Fibroblast of villous mesenchyme (primary cell): ENCODE measurements at places on chromosomes 4 and X. TPM values are rescaled to one million over a fixed set of nuclear protein-coding genes. Genes with fewer than 3 reads are reported as not detected.

The EGF gene
- 1.9 and 6.5 TPM in 2 replicates for total RNA-seq

The AASDH gene
- 12.2 and 25.5 TPM in 2 replicates for total RNA-seq

The NPY5R gene
- total RNA-seq, result 0.32 and 0.43 TPM in 2 replicates

The SHROOM3 gene
- total RNA-seq, result 27.6 and 40.9 TPM in 2 replicates

The CYLC1 gene
- not detected in 2 replicates for total RNA-seq

The USP27X gene
- total RNA-seq, result 2.6 TPM in 2 replicates

The MORC4 gene
- total RNA-seq, result 30.6 and 33.7 TPM in 2 replicates

The CXCL3 gene
- total RNA-seq, result 0.32 and 3.0 TPM in 2 replicates

The ZNF81 gene
- 6.8 and 9.1 TPM in 2 replicates for total RNA-seq

The TLR2 gene
- total RNA-seq, result under 0.01 and 0.32 TPM in 2 replicates

The PAGE2 gene
- not detected in 2 replicates for total RNA-seq

The GABRG1 gene
- total RNA-seq, result not detected in 2 replicates

The PPP2R2C gene
- not detected in 2 replicates for total RNA-seq

The NXF2B gene
- total RNA-seq, result not detected in 2 replicates

The WNK3 gene
- 0.64 and 1.7 TPM in 2 replicates for total RNA-seq

The GAGE1 gene
- total RNA-seq, result not detected in 2 replicates

The ITM2A gene
- under 0.01 TPM in 1 of 2 replicates, not detected in the other for total RNA-seq

The TMEM150C gene
- total RNA-seq, result under 0.01 and 0.43 TPM in 2 replicates

The MAGEB2 gene
- 2.6 TPM in 1 of 2 replicates, not detected in the other for total RNA-seq

The CYTL1 gene
- 1.3 TPM in 1 of 2 replicates, not detected in the other for total RNA-seq

The CENPVL1 gene
- total RNA-seq, result not detected in 2 replicates

The PABPC1L2A gene
- total RNA-seq, result not detected in 2 replicates

The TCEAL6 gene
- not detected in 2 replicates for total RNA-seq

The IQSEC2 gene
- total RNA-seq, result 11.0 and 13.8 TPM in 2 replicates

The MBNL3 gene
- total RNA-seq, result 3.9 and 4.3 TPM in 2 replicates

The ZIC3 gene
- not detected in 2 replicates for total RNA-seq

The HTN1 gene
- total RNA-seq, result under 0.01 TPM in 1 of 2 replicates, not detected in the other

The CXCL11 gene
- not detected in 2 replicates for total RNA-seq

The GAGE12F gene
- total RNA-seq, result not detected in 2 replicates

The GSPT2 gene
- total RNA-seq, result 4.5 and 7.8 TPM in 2 replicates

The VSIG1 gene
- total RNA-seq, result not detected in 2 replicates

The TAF9B gene
- 30.6 and 41.5 TPM in 2 replicates for total RNA-seq

The NONO gene
- total RNA-seq, result 355 and 462 TPM in 2 replicates

The LAGE3 gene
- total RNA-seq, result 12.6 and 15.5 TPM in 2 replicates

The PHOX2B gene
- total RNA-seq, result not detected in 2 replicates

The SSX1 gene
- total RNA-seq, result not detected in 2 replicates

The SMAD1 gene
- 33.2 and 33.8 TPM in 2 replicates for total RNA-seq

The RS1 gene
- total RNA-seq, result not detected in 2 replicates

The MAGEC3 gene
- total RNA-seq, result not detected in 2 replicates

The FAM3A gene
- total RNA-seq, result 23.5 and 24.6 TPM in 2 replicates

The RAB41 gene
- total RNA-seq, result not detected in 2 replicates

The CLGN gene
- total RNA-seq, result 1.6 and 1.7 TPM in 2 replicates

The SERTM2 gene
- 0.43 and 1.3 TPM in 2 replicates for total RNA-seq

The TAF7L gene
- 0.32 and 1.3 TPM in 2 replicates for total RNA-seq

The LPAR4 gene
- total RNA-seq, result under 0.01 and 0.32 TPM in 2 replicates

The NXF2 gene
- total RNA-seq, result not detected in 2 replicates

The DEFB131A gene
- total RNA-seq, result not detected in 2 replicates

The PNMA6F gene
- total RNA-seq, result not detected in 2 replicates

The MAP7D3 gene
- total RNA-seq, result 14.5 and 19.9 TPM in 2 replicates
